ENCODE measurements at places on chromosomes 3 and 15.

GRCh38 chr3:189041482-189042090 is 130.2 kb upstream of the TPRG1 start:
- peak; percentile 91 for DNase-seq

DNA sequence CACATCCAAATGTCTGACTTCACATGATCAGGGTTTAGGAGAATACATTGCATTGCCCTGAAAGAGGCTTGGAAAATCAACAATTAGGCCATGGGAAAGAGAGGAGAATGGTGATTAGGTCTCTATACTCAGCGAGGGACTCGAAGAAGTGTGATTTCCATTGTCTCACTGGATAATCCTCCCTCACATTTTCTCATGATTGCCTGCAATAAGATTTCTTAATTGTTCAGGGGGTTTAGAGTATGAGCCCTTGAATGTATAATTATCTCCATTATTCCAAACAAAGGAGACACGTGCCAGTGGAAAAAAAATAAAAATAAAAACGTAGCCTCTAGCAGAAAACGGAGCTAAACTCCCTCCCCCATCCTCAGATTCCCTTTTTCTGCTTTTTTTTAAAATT is 173.2 kb downstream of the TPRG1 start:
- DNase-seq, result no peak

- no peak for DNase-seq
These were observed 34.7 kb upstream of the TUBGCP5 start for GRCh38 chr15:23073890-23074646.

DNA sequence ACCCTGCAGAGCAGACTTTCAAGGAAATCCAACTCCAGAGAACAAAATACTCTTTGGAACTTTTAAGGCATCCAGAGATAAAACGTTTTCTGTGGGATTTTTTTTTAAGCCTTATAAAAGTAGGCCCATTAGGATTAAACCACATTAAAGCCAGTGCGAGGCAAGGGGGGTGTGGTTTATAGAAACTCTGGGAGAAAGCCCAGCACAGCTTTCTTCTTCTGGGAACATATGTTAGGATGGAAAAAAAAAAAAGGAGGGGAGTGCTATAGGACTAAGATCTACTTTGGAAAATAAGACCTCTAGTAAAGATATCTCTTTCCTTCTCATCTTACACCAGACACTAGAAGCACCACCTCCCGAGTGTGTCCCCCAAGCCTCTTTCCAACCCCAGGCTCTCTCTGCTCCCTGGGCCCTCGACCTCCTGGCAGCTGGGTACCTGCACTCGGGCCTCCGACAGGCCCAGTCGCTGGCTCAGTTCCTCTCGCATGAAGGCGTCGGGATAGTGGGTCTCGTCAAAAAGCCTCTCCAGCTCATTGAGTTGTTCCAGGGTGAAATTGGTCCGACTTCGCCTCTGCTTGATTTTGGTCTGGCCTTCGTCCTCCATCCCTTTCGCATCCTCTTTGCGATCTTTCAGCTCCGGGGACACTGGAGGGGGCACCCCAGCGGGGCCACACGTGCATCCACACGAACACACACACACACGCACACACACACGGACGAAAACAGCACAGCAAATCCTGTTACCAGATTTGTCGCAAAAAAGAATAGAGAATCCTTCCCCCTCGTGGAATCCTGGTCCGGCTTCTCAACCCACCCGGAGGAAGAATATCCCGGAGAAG is 3.8 kb downstream of the SHOX2 start:
- peak; percentile 30 for DNase-seq

DNA sequence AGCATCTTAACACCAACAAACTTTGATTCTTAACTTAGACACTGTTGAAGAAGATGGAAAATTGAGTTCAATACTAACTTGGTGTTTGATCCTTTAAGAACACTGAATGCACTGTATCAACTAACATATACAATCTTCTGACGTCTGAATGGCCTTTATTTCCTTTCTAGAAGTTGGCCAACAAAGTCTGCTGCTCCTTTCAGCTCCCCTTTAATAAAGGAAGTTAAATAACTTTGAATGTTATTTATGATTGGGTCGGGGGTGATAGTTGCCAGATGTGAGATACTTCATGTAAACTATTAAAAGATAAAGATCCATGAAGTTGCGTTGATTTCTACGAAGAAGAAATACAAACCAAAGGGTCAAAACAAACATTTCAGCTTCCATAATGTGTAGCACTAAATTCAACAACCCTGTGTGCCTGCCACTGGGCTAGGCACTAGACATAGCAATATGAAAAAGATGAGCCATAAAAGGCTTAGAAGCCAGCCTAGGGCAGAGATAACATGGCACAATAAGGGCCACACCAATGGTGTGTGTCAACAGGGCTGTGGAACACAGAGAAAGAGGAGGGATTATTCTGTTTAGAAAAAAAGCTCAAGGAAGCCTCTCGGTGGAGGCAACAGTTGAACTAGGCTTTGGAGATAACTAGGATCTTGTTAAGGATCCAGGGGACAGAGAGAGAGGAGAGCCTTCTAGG is 337.8 kb downstream of the MECOM start:
- DNase-seq, result no peak

DNA sequence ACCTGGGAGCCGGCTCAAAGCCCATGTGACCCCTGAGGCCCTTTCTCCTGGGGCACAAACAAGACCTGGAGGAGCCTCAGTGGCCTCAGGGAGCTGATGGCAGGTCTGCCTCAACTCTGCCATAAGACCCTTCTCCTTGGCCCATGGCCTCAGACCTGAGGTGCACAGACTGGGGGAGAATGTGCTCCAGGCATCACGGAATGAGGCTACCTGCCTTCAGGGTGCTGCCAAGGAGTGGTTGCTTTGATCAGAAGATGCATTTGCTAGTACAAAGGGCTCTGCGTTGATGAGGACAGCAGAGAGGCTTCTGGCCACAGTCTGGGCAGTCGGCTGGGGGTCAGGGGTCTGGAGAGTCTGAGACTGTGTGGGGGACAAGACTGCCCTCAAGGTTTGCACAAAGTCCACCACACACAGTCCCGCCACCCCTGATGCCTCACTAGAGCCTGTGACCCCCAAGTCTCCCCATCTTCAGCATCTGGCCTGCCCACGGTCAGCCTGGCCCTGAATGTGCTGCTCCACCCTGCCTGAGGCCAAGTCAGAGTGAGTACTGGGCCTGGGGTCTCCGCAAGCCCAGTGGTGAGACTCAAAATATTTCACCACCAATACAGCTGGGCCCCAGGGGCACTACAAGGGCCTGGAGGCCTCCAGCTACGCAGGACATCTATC is 26.6 kb downstream of the ALDH1L1 start:
- no peak for DNase-seq

GRCh38 chr15:34799149-34800101 is 4.1 kb upstream of the ACTC1 start:
- DNase-seq, result peak; percentile 41

- peak; percentile 34 for DNase-seq
These were observed at the start of gene CATSPER2 for GRCh38 chr15:43648649-43649429. CATSPER2 (minus strand) TSS chr15:43648844; CDS start chr15:43648061, 783 bp downstream.

- DNase-seq, result no peak
These were observed 9.9 kb downstream of the RAP2B start for GRCh38 chr3:153171918-153172317.

- DNase-seq, result peak; percentile 41
These were observed 810 bp downstream of the TMEM62 start for GRCh38 chr15:43134157-43134635.

DNA sequence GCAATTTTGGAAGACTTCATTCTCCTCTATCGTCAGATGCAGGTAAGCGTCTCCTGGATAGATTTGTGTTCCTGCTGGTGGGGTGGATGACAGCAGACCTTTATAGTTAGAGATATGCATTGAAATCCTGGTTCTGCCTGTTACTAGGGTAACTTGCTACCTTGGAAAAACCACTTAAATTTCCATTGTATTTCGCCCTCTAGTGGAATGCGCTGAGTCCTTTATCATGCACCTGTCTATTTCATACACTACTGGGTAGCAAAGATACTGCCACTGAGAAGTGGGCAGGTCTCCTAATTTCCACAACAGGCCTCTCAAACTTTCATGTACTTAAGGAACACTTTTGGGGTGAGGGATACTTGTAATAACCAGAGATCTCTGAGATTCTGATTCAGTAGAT is 209.5 kb upstream of the SUCLG2 start:
- peak; percentile 86 for DNase-seq

DNA sequence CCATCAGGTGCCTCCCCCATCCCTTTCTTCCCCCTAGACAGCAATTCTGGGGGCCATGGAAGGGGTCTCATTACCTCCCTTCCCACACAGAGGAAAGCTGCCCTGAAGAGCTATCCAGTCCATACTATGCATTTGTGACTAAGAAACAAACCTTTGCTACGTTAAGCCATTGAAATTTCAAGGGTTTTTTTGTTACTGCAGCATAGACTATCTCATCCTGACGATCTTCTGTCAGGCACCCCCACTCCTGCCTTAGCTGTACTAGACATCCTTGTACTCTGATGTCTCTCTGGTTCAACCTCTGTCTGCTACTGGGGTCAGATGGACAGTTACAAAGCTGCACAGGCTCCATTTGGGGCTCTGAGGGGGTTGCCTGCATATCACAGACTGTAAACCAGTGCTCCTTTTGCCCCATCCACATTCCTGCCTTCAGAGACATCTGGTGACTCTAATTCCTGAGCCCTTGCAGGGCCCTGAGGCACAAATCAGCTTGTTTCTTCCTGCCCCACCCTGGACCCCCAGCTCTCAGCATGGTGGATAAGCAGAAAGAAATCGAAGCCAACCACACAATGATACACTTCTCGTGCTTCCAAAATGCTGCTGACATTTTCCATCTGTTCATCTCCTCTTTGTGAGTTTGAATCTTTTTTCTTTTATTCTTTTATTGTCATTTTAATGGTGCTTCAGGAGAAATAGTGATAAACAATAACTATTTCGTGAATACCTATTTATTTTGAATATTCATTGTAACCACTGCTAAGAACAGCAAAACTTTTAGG is 21.6 kb upstream of the NSMCE3 start:
- DNase-seq, result no peak

DNA sequence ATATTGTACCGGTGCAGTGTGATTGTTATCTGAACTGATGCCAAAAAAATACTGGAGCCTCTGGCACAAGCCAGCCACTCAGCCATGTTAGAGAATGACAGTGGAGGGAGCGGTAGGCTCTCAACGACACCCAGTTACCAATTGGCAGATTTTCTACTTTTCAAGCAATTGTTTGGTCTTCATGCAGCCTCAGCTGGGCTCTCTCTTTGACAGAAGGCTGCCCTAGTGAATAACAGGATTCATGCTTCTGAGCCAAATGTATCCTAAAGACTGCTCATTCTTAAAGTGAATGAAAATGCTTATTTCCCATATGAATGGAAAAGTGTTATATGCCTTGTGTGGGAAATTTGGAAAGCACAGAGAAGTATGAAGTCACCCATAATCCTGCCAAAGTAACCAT is 261.2 kb upstream of the TRIM42 start:
- no peak for DNase-seq
